ENCODE measurements at places on chromosomes 11 and 22.

- DNase-seq = no peak
These were observed 60.1 kb downstream of the RAB30 start for GRCh38 chr11:83011333-83012167.

GRCh38 chr11:105023003-105023402 is at the start of gene CASP5:
TSS of gene CASP5 (minus strand) at chr11:105023168. CDS start at chr11:105023136, 32 bp downstream.
- no peak for DNase-seq

- DNase-seq = no peak
These were observed 13.8 kb downstream of the CABP7 start for GRCh38 chr22:29733362-29734201.

GRCh38 chr11:16814410-16815046 is 76.1 kb downstream of the C11orf58 start:
- DNase-seq = no peak

DNA sequence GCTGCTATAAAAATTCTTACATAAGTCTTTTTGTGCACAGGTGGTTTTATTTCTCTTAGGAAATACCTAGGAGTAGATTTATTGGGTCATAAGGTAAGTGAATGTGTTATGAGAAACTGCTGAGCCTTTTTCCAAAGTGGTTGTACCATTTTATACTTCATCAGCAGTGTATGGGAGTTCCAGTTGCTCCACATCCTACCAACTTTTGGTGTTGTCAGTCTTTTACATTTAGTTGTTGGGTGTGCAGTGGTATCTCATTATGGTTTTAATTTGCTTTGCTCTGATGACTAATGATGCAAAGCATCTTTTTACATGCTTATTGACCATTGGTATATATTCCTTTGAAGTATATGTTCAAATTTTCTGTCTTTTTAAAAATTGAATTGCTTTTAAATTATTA is 3.1 kb downstream of the CAT start:
- DNase-seq = no peak

- DNase-seq = no peak
These were observed 16.4 kb upstream of the JAM3 start for GRCh38 chr11:134052395-134052987.

- DNase-seq = no peak
These were observed 20.6 kb upstream of the NDUFC2 start for GRCh38 chr11:78100261-78100660.

GRCh38 chr22:19605508-19606331 is 81.5 kb upstream of the CLDN5 start:
- no peak for DNase-seq

DNA sequence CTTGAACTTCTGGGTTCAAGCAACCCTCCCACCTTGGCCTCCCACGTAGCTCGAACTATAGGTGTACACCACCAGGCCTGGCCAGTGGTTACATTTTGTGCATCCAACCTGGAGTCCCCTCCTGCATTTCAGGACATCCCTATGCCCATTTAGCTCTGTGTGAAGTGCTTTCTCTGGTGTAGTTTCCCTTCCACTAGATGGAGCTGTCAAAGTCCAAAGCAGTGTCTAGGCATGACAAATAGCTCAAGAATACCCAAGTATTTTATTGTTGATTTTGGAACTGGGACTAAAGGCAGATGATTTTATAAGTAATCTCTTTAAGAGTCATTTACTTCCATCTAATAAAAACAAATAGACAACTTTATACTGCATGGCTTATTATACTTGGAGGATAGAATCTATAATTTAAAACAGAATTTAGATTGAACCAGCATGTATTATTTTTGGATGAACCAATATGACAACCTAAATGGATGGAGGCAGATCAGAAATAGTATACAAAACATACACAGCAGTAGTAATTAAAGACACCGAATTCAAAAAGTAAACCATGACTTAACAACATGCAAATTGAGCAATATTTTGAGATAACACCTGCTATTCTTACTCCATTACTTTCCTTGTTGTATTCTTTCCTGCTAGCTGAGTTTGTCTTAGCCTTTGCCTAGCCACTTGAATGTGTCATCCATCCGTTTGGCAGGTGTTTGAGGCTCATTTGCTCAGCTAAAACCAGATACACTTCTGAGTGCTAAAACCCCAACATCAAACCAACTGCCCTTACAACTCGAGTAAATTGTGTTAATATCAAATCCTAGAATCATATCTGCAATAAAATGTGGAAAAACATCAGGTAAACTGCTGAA is 37.7 kb downstream of the EIF4ENIF1 start:
- DNase-seq = no peak

- DNase-seq = no peak
These were observed 6.9 kb downstream of the AQP11 start for GRCh38 chr11:77596626-77597025.

DNA sequence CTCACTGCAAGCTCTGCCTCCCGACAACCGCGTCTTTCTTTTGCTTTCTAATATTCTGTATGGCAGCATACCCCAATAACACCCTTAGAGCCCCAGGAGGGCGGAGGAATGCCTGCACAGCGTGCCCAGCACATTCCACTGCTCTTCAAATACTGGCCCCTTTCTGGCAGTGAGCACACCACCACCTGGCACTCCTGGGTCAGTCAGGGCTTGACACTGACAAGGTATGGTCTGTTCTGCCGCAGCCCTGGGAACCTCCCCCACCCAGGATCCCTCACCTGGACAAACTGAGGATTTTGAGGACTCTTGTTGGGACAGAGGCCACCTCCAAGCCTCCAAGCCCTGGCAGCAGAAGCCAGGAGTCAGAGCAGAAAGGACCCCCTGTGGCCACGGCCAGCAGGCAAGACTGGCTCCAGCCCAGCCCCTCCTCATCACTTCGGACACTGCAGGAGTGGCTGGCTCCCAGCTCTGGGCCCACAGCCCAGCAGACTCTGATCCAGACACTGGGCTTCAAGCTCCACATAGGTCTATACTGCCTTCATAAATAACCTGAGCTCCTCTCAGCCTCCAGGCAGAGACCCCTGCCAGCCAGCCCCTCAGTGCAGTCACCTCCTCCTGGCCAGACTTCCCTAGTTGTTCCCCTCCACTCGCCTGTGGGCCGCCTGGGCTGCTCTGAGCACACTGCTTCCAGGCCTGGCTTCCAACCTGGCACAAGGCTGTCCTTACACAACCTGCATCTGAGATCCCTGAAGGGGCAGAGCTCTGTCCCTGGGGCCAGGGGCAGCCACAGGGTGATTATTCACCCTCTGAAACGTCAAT is 14.5 kb downstream of the CARS1 start:
- DNase-seq = no peak

- DNase-seq = no peak
These were observed 1.5 kb upstream of the KLHDC7B start for GRCh38 chr22:50544078-50544745.

GRCh38 chr22:49785841-49786471 is 41.7 kb downstream of the BRD1 start:
- DNase-seq = no peak

GRCh38 chr22:44413211-44413610 is 84.8 kb downstream of the RTL6 start:
- no peak for DNase-seq

DNA sequence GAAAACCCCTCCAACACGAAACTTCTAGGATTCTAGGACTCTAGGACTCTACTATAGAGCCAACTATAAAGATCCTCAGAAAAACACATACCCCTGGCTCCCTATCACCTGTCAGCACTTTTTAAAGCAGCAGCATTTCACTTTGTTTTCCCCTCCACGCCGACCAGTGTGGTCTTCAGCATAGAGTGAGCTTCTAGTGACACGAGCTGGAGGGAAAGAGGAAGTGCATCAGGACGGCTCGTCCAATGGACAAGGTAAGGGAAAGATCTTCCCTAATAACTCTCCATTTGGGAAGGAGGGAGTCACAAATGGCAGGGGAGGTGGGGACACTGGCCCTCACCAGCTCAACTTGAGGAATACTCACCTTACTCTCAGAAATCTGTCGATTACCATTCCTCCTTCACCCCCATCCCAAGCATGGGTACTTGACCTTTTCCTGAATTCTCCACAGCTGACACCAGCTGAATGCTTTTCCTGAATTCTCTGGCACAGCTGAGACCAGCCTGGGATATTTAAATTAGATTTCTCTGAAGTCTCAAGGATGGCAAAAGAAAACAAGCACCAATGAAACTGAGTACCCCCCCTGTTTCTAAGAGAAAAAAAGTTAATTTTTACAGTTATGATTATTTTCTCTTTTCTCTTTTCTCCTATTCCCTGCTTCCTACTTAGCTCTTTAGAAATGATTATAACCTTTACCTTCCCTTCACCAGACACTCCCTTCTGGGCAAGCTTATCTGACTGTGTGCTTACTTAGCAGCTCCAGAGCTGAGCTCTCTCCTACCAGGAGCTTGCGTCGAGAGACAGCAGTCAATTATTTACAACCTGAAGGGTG is 33.3 kb upstream of the NNMT start:
- no peak for DNase-seq

GRCh38 chr11:123547180-123547579 is 107.2 kb downstream of the SCN3B start:
- no peak for DNase-seq

DNA sequence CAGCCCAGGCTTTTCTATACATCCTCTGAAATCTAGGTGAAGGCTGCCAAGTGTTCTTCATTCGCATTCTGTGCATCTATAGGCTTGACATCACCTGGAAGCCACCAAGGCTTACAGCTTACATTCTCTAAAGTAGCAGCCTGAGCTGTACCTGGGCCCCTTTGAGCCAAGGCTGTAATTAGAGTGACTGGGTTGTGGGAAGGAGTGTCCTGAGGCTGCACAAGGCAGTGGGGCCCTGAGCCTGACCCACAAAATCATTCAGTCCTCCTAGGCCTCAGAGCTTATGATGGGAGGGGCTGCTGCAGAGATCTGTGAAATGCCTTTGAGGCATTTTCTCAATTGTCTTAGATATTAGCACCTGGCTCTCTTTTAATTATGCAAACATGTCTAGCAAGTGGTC is 33.0 kb upstream of the RDX start:
- DNase-seq = no peak

DNA sequence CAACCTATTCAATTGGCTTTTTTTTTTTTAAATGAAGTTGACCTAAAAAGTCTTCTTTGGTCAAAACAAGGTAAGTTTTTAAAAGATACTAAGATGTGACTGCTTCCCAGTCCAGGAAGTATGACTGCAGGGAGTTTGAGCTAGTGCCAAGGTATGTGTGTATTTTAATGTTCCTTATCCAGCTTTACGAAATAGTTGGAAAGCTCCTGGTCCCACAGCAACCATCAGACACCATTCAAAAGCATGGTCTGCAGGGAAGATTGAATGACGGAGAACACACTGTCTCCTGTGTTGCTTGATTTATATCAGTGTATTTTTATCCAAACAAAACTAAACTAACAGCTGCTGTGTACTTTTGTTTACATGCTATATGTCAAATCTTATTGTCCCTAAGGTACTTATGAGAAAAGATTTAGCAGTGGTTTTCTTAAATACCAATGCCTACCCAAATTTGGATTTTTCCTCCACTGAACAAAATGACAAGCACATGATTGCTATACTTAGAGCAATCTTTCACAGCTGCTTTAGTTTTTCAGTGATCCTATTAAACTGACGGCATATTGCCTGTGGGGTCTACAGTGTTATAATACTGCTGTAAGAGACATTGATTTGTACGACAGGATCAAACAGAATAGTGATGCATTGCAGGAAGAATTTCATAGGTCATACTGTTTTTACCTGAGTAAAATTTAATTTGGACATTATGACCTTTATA is 122.9 kb downstream of the DCDC1 start:
- DNase-seq = no peak

DNA sequence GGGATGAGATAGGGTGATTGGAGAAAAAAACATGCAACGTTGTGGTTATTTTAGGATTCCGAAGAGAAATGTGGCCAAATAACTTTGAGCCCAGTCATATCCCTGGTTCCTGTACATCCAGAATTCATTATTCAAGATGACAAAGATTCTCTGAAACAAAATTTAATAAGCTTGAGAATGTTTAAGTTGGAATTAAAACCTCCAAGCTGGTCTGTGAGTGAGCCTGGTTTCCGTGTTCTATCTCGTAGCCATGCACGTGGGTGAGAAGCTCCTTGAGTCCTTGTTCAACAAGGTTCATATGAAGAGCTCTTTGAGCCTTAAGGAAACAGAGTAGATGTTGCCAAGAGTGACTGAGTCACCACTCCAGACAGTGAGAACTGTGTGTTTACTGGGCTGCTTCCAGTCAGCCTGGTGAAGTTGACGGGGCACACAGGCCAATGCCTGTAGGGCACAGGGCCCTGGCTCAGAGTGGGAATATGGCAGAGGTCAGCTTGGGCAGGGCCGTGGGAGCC is 206.5 kb downstream of the NAV2 start:
- DNase-seq = no peak

- no peak for DNase-seq
These were observed 8.6 kb upstream of the KCTD14 start for GRCh38 chr11:78031629-78032028.

DNA sequence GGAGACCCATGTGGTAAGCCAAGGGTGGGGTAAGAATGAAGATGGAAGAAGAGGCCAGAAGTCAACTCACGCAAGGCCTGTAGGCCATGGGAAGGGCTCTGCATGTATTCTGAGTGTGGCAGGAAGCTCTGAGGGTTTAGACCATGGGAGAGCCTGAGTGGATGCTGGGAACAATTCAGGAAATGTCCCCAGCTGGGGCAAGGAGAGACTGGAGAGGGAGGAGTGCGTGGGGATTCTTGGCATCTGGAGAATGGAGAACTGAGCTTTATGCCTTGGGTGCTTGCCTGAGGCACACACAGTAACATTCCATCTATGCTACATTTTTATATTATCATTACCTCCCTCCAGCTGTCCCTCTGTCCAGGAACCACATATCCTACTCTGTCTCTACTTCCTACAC is 50.4 kb upstream of the CD82 start:
- DNase-seq = no peak

DNA sequence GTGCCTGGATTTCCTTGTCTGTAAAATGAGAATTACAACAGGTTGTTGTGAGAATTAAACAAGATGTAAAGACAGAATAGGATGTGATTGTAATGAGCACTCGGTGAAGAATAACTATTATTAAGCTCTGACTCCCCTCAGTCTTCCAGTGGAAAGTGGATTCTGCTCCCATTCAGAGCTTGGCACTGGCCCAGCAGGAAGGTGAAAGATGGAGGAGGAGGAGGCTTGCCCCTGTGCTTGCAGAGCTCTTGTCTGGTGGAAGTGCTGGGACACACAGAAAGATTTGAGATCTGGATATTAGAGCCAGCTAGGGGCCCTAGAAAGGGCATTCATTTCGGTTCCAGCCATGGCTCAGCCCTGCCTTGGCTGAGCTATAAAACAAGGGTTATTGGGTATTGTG is 28.2 kb downstream of the PHLDB1 start:
- DNase-seq = no peak

GRCh38 chr22:19120829-19121630 is 1.2 kb downstream of the DGCR2 start:
- DNase-seq = no peak

- DNase-seq = no peak
These were observed 18.5 kb downstream of the COMMD9 start for GRCh38 chr11:36270701-36271100.

DNA sequence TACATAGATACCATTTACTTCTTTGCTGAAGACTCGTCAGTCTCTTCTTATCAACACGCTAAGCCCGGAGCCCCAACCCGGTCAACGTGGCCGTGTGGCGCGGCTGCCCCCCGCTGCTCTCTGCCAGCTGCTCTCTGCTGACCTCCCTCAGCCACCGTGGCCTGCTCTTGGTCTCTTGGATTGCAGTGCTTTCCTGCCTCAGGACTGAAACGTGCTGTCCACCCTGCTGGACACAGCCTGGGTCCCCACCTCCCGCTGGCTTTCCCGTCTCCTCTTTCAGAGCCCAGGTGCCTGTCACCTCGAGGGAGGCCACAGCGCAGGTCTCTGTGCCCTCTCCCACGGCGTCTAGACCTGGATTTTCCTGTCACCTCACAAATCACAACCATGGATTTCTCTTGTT is 388.1 kb upstream of the B3GAT1 start:
- DNase-seq = no peak

- no peak for DNase-seq
These were observed 19.0 kb upstream of the LRRC32 start for GRCh38 chr11:76689313-76690260.
